ENCODE measurements at places on chromosomes 1 and 21. TPM values are rescaled to one million over a fixed set of nuclear protein-coding genes. Genes with fewer than 3 reads are reported as not detected.

Gene FAM163A
- polyA plus RNA-seq = not detected

Gene OR2L13
- polyA plus RNA-seq = 0.39 TPM

Gene RNF187
- 13.0 TPM for polyA plus RNA-seq

Gene CBS
- not detected for polyA plus RNA-seq

Gene TMEM53
- 11.5 TPM for polyA plus RNA-seq

Gene C1orf141
- not detected for polyA plus RNA-seq

Gene RHD
- 0.19 TPM for polyA plus RNA-seq

Gene WDR64
- polyA plus RNA-seq = 0.90 TPM

Gene LDLRAD2
- polyA plus RNA-seq = 0.69 TPM

Gene LEFTY1
- not detected for polyA plus RNA-seq

Gene FCGR2B
- polyA plus RNA-seq = 235 TPM

Gene NUP210L
- polyA plus RNA-seq = not detected

Gene OR6K3
- polyA plus RNA-seq = not detected

Gene PROK1
- polyA plus RNA-seq = not detected

Gene SMPDL3B
- polyA plus RNA-seq = not detected

Gene TMEM269
- not detected for polyA plus RNA-seq

Gene KRTAP19-1
- not detected for polyA plus RNA-seq

Gene S100A3
- not detected for polyA plus RNA-seq

Gene SLC30A2
- not detected for polyA plus RNA-seq

Gene CHRM3
- polyA plus RNA-seq = not detected

Gene EXTL1
- not detected for polyA plus RNA-seq

Gene INSRR
- not detected for polyA plus RNA-seq

Gene LRRC7
- not detected for polyA plus RNA-seq

Gene RHOU
- polyA plus RNA-seq = not detected

Gene ADAM30
- not detected for polyA plus RNA-seq

Gene ANKRD65
- polyA plus RNA-seq = not detected

Gene LCE1E
- not detected for polyA plus RNA-seq

Gene SAMSN1
- polyA plus RNA-seq = 24.6 TPM
